ENCODE measurements at places on chromosomes 4 and X. TPM values are rescaled to one million over a fixed set of nuclear protein-coding genes. Genes with fewer than 3 reads are reported as not detected.
A peak's percentile ranks its signal among the peaks of the same experiment; 100 is the strongest.

BOD1L1 gene
- polyA plus RNA-seq, result 67.4 TPM

RHOXF2 gene
- polyA plus RNA-seq, result 0.13 TPM

PNMA6F gene
- not detected for polyA plus RNA-seq

GRCh38 chr4:8739820-8740665, 131.6 kb downstream of the HMX1 start:
- no peak for DNase-seq

OPRPN gene
- polyA plus RNA-seq, result not detected

TEX13B gene
- not detected for polyA plus RNA-seq

DRP2 gene
- 1.7 TPM for polyA plus RNA-seq

SMIM10 gene
- polyA plus RNA-seq, result 8.5 TPM

DNA sequence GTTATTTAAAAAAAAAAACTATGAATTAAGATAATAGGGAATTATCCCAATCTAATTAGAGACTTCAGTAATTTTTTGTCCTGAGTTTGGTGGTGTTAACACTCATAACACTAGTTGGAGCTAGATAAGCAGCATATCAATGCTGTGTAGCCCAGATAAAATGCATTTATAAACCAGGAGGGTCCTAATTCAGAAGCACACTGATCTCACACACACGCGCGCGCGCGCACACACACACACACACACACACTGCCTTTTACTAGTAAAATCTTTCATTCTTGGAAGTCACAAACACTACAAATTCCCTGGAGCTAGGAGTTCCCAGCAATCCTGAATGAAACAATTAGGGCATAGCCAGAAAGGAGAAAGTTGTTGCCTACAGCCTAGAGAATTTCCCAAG, 3.2 kb downstream of the UNC5C start:
- DNase-seq, result no peak

DNA sequence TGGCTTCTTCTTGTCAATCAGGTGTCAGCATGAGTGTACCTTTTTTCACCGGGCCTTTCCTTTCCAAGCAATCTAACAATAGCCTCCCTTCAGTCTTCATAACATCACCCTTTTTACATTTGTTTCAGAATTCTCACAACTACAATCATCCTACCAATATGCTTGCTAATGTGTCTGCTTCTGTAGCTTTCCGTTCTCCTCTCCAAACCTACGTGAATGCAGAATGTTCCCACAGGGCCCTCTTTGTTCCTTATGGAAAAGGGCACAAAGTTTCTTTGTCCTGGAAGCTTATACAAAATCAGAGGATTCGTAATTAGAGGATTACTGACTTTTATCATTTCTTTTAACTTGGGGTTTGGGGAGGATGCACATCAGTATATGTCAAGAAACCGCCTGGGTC, 461.8 kb downstream of the CENPC start:
- no peak for DNase-seq

- DNase-seq, result no peak
These were observed 51.5 kb upstream of the ANTXR2 start for GRCh38 chr4:80124246-80125211.

GRCh38 chr4:85180533-85180932, 214.0 kb upstream of the WDFY3 start:
- no peak for DNase-seq

DNA sequence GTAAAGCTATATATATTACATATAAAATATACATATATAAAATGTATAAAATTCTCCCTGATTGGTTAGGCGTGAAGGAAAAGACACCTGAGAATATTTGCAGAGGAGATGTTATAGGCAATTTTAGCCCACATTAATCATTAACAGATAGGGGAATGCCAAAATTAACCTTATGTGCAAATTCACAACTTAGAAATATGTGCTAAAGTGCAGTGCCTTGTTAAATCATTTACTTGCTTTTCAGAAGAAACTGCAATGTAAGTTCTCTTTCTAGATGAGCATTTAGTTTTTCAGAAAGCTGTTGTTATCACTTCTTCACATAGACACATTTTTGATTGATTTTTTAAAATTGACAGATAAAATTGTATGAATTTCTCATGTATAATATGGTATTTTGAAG, 5.6 kb downstream of the TASL start:
- DNase-seq, result no peak

DNA sequence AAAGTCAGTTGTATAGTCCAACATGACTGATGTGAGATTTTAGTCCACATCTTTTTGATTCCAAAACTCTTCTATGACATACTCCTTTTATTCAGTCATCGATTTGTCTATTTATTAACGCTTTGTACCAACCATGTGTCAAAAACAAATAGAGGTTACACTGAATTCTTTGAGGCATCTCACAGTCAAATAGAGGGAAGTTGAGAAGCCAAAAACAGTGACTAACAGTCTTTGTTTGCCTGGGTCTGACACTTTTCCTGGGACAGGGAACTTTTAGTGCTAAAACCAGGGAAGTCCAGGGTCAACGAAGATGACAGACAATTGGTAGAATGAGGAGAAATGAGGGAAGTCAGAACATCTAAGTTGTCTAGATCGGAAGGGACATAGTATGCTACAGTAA, 169.9 kb upstream of the HS3ST1 start:
- no peak for DNase-seq

GRCh38 chr4:137674066-137674465, 141.8 kb upstream of the PCDH18 start:
- no peak for DNase-seq

- DNase-seq, result no peak
These were observed 10.9 kb downstream of the ADH6 start for GRCh38 chr4:99207911-99208718.

DNA sequence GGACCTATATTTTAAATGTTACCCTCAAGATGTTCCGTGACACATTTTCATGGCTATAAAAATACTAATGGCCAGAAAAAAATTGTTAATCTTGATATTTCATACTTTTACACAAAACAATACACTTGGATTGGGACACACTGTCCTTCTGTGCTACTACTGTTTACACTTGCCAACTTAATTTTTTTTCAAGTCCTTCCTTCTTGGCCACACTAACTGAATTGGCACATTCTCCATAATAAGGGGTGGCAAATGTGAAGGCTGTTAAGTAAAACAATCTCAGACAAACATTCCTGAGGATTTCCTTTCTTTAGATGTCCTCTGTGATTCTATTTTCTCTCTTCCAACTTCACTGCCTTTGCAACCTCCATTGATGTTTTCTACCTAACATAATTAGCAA, 225.8 kb downstream of the IQCM start:
- no peak for DNase-seq

DNA sequence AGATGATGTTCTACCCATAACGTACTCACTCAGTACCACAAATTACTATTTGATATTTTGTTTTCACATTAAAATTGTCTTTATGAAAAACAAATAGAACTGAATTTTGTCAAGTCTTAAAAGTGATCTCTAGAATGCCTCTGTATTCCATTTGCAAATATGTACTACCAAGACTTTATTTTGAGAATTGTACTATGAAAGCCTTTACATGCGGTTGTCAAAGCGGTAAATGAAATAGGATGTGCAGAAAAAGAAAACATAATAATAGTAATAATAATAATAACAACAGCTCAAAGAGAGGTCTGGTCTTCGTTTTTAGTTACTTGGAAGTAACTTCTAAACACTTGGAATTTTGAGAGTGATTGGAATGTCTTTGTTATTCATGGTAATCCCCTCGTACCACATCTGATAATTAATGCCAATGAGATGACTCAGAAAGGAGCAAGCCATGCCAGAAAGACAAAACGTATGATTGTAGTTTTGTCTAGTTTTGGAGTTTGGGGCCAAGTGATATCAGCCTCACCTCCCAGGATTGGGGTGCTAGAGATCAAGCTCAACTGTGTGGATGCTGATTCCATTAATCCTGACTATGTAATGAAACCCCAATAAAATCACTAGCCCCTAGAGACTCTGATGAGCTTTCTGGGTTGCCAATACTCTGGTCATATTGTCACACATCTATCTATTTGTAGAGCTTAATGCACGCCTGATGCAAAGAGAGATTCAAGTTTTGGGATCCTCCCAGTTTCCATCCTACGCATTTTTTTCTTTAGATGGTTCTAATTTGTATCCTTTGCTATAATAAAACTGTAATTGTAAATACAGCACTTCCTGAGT, 20.2 kb upstream of the CTSO start:
- no peak for DNase-seq

DNA sequence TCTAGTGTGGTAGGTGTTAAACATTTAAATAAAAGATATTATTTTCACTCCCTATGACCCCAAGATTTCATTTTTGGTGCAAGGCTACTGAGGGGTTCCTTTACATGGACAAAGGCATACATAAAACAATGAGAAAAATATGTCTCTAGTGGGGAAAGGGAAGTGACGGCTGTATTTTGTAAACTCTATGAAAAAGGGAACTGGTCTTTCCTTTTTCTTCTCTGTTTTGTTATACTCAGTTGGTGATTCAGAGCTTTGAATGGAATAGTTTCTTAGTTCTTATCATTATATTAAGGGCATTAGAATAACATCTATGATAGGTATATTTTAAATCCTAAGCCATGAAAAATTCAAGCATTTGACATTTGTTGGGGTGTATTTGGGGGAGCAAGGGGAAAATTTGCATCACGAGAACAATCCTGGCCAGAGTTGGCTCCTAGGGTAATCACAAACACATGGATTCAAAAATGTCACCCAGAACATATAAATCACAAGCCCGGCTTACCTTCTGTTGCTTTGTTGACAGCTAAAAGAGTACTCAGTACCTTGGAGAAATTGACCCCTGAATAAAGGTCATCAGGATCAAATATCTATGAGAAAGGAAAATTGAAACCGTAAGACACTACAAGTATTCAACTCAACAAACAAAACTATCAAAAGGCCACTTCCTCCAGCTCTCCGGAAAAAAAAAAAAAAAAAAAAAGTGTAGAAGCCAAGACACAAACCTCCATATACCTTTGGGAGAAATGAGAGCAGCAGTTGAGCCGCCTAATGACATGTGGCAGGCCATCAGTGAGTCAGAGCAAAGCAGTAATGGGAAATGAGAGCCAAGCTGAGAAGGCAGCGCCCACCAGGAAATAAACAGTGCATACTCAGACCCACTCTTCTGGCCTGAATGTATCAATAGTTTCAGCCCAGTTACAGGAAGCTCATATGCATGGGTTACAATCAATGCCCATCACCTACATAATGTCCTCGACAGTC, 33.4 kb downstream of the ARHGEF6 start:
- DNase-seq, result no peak

CT55 gene
- 0.33 TPM for polyA plus RNA-seq

ADH1B gene
- polyA plus RNA-seq, result 945 TPM

DNA sequence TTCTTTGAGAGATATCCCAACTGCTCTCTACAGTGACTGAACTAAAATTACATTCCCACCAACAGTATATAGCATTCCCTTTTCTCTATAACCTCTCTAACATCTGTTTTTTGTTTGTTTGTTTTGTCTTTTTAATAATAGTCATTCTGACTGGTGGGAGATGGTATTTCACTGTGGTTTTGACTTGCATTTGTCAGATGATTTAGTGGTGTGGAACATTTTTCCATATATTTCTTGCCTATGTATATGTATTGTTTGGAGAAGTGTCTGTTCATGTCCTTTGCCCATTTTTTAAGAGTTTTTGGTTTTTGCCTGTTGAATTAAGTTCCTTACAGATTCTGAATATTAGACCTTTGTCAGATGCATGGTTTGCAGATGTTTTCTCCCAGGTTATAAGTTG, 9.0 kb downstream of the USO1 start:
- DNase-seq, result no peak

- DNase-seq, result peak; percentile 21
These were observed 304 bp upstream of the SPIN2A start for GRCh38 chrX:57137501-57137900.

- no peak for DNase-seq
These were observed 96.2 kb upstream of the HAND2 start for GRCh38 chr4:173626277-173626676.

UGT2A3 gene
- polyA plus RNA-seq, result 2.5 TPM

STARD8 gene
- polyA plus RNA-seq, result 14.1 TPM

SCFD2 gene
- 12.4 TPM for polyA plus RNA-seq

TMEM35A gene
- polyA plus RNA-seq, result 12.0 TPM

XK gene
- polyA plus RNA-seq, result 2.4 TPM

Data from right lung (tissue), 10 donors.